T-helper 17 cell (primary cell): ENCODE measurements at places on chromosomes 11 and 22.

DNA sequence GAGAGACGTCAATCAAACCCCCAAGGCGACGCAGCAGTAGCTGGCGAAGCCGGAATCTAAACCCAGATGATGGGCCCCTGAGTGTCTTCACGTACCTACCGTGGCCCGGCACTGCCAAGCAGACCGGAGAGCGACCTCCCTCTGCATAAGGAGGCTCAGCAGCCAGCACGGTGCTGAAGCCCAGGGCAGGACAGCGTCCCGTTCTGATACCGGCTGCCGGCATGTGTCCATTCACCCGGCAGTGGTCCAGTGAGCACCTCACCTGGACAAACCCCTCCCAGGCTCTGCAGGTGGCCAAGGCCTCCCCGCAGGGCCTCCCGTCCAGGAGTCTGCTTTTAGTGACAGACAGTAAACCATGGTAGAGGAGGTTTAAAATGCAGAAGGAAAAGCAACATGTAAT is 142.0 kb downstream of the BRD1 start:
- no peak for DNase-seq

DNA sequence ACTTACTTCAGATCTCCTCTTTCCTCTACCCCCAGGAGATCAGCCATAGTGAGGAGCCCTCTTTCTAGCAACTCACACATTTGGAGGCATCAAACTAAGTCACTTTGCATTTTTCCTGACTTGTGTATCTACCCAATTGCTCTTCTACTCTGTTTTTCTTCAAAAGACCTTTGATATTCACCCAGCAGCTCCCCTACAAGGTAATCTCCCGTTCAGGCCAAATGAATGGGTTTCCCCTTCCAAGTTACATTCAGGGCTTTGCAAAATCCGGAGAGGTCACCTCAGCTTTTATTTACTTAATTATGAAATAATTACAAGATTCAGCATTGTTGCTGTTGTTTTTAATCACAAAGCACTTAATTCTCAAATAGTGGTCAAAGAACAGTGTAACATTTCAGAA is 6.1 kb downstream of the LARGE1 start:
- DNase-seq: no peak

DNA sequence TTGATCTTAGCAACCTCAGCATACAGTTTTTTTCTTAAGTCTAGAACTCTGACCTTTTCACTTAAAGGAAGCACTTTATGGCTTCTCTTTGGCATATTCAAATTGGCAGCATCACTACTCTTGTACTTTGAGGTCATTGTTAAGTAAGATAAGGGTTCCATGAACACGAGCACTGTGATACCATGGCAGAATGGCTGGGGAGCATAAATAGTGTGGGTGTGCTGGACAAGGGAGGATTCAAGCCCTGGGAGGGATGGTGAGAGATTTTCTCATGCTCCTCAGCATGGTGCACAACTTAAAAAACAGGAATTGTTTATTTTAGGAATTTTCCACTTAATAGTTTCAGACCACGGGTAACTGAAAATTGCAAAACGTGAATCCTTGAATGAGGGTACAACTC is 111.4 kb downstream of the ATXN10 start:
- no peak for DNase-seq

GRCh38 chr22:36154423-36154945 is 6.1 kb downstream of the APOL3 start:
- DNase-seq: no peak

- no peak for DNase-seq
Measured at GRCh38 chr11:79170321-79170720, 270.5 kb downstream of the TENM4 start.

DNA sequence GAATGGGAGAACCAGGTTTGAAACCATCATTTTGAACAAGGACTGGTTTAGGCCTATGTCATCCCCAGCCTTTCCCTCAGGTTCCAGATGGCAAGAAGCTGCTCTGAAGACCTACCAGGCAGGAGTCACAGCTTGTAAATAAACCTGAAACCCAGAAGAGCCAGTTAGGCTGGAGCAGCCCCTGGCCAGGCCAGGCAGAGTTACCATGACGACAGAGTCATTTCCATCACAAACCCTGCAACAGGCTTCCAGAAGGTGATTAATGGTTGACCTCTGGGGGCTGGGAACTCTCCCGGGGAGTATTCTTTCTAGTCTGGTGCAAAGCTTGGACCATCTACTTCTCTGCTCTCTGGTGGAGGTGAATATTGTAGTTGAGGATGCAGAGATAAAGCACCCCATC is 164.1 kb upstream of the NCAM1 start:
- no peak for DNase-seq

DNA sequence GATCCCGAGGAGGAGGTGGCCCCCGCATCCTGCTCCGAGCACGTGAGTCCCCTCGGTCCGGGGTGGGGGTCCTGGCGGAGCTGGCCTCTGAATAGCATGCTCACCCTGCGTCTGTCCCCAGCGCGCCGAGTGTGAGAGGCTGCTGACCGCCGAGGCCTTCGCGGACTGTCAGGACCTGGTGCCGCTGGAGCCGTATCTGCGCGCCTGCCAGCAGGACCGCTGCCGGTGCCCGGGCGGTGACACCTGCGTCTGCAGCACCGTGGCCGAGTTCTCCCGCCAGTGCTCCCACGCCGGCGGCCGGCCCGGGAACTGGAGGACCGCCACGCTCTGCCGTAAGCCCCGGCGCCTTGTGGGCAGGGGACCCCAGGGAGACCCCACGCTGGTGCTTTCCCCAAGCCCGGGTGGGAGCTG is 3.5 kb downstream of the MUC2 start:
- peak; percentile 2 for DNase-seq

DNA sequence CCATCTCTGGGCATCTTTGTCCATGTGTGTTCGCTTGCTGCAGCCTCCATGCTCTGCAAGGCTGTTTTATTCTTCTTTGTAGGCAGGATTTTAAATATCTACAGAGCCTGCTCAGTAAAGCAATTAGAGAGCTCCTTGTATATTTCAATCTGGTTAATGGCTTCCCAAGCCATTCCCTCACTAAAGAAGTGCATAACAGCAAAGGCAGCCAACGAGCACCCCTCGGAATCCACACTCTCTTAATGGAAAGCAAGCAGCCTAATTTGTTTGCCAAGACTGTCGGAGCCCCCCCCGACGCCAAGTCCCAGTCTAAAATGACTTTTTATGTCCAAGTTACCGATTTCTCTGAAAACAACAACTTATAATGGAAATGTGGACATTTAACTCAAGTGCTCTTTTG is 123.6 kb downstream of the ARL14EP start:
- DNase-seq: no peak

- no peak for DNase-seq
Measured at GRCh38 chr11:78560153-78560552, 14.5 kb downstream of the NARS2 start.

DNA sequence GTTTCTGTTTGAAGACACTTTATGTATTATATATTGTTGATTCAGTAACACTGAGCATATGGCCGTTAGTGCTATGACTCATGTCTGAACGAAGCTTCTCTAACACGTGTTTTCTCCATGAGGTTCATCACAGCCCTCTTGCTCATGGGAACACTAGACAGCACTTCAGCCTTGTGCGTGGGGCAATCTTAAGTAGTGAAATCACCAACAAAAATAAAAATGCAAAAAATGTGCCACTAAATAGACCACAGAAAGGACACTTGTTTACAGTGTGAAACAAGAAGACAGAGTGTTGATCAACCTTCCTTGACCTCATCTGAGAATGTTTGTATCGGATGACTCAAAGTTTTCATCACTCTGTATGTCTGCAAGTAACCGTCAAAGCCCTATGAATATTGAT is 94.5 kb downstream of the FDX1 start:
- no peak for DNase-seq

DNA sequence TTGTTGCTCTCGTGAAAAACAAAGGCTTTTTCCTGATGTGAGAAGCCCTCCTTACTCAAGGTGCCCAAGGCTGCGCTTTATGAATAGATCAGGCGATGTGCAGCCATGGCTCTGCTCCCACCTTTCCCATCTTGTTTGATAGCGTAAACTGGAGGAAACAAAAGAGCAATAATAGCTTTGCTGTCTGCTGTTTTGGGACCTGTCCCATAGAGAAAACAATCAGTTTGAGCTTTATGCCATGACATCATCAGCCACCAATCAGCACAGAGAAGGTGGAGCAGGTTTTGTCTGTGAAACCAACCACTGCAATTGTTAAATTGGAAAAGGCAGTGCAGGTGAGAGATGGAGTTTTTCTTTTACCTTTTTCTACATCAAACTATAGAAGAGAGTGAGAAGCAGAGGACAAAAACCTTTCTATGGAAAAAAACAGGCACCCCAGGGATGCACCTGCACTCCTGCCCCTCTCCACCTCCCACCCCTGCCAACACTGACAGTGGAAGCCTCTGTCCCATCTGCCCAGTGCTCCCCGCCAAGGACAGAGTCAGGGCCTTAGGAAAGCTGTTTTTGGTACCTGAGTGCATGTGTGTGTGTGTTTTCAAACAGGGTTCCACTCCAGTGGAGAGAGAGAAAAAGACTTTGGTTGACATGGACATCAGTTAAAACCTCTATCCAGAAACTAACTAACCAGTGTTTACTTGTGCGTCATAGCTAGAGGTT is 80.7 kb downstream of the MICAL3 start:
- no peak for DNase-seq

GRCh38 chr11:75463106-75463774 is 30.2 kb upstream of the KLHL35 start:
- no peak for DNase-seq

DNA sequence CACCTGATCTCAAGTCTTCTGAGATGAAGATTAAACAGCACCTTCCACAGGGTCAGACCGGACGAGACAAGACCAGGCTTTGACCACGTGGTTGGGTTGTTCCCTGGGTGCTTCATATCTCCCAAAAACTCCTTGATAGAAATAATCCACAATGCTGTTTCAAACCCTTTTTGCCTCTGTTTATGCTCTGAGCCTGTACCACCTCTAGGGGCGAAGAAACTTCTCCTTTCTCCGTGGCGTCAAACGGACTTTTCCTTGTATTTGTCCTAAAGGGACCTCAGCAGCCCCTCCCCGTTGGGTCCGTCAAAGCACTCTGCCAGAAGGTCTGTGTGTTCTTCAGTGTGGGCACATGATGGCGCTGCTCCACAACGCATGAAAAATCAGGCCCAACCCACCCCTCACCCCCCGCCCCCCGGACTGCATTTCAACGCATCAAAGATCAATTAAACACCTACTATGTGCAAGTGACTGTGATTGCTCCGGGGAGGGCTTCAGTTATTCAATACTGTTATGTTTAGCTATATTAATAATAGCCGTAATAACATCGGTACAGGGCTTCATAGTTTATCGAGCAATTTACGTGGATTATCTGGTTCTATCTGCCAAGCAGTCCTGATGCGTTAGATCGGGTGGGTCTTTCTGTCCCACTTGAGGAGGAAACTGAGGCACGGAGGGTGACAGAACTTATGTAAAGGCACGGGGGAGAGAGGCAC is 17.3 kb upstream of the EIF3D start:
- no peak for DNase-seq

GRCh38 chr11:115924744-115925567 is 420.7 kb upstream of the CADM1 start:
- DNase-seq: no peak

DNA sequence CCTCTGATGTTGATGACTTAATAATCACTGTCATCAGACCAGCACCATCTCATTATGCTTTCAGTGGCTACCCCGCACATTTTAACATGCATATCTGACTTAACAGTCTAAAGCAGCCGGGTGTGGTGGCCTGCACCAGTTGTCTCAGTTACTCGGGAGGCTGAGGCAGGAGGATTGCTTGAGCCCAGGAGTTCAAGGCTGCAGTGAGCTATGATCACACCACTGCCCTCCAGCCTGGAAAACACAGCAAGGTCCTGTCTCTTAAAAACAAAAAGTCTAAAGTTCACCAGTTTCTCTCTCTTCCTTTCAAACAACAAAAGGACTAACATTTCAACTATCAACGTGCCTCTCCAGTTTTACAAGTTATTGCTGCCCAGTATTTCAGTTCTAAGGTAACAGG is 55.3 kb upstream of the GAB2 start:
- no peak for DNase-seq

GRCh38 chr11:69541501-69542313 is 60.2 kb downstream of the LINC01488 start:
- DNase-seq: no peak

- no peak for DNase-seq
Measured at GRCh38 chr11:30533445-30533947, 52.7 kb downstream of the MPPED2 start.

DNA sequence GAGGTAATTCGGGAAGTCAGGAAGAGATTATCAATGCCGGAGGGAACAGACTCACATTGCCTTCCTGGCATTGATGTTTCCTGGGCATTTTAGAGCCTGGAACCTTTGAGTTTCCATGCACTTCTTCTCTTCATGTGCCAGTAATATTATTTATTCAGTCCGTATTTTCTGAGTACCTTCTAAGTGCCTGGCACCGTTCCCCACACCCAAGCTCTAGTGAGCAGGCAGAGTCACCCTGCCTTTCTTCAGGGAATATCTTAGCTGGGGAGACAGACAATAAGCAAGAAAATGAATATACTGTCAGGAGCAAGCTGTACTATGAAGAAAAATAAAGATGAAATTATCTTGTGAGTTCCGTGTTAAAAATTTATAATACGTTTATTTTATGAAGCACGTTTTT is 136.2 kb upstream of the SEZ6L start:
- DNase-seq: no peak

- no peak for DNase-seq
Measured at GRCh38 chr11:129596351-129596750, 219.3 kb upstream of the TMEM45B start.

DNA sequence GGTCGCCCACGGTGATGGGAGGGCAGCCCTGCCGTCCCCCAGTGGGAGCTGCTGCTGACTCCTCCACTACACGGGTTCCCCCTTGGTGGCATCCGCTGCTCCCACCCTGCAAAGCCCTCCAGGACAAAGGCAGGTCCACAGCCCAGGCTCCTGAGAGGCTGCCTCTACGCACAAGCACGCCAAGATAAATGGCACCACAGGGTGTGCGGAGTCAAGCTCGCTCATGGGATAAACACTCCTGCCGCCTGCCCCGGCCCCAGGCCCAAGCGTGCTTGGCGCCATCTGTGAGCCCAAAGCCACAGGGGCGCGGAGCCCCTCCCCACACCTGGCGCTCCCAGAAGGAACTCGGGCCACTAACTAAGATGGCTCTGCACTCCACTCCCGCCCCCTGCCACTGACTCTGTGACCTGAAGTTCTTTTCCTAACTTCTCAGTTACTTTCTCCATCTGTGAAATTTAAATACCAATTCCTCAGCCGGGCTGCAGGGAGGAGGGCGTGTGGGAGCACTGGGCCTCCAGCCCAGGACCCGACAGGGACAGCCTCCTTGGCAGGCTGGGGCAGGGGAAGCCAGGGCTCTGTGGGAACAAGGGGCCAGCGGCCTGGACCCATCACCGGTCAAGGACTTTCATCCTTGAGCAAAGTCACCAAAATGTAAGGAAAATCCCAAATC is 14.9 kb downstream of the EHD1 start:
- no peak for DNase-seq
